ENCODE measurements at places on chromosomes 13 and 19.

- no peak for DNase-seq
Observed at GRCh38 chr19:13579388-13580060, 73.2 kb upstream of the CACNA1A start.

GRCh38 chr19:48866692-48867091 is 1.7 kb downstream of the PLEKHA4 start:
- no peak for DNase-seq

- no peak for DNase-seq
Observed at GRCh38 chr19:32558607-32559228, 22.3 kb upstream of the PDCD5 start.

DNA sequence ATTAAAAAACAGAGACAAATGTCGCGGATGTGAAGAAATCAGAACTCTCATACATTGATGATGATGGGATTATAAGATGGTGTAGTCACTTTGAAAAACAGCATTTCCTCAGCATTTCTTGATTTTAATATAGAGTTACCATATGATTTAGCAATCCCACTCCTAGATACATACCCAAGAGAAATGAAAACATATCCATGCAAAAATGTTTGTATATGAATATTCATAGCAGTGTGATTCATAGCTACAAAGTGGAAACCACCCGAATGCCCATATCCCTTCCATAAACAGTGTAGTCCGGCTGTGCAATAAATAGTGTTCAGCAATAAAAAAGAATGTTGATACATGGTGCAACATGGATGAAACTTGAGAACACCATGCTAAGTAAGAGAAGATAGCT is 44.6 kb downstream of the DPY19L3 start:
- DNase-seq: peak; percentile 42

DNA sequence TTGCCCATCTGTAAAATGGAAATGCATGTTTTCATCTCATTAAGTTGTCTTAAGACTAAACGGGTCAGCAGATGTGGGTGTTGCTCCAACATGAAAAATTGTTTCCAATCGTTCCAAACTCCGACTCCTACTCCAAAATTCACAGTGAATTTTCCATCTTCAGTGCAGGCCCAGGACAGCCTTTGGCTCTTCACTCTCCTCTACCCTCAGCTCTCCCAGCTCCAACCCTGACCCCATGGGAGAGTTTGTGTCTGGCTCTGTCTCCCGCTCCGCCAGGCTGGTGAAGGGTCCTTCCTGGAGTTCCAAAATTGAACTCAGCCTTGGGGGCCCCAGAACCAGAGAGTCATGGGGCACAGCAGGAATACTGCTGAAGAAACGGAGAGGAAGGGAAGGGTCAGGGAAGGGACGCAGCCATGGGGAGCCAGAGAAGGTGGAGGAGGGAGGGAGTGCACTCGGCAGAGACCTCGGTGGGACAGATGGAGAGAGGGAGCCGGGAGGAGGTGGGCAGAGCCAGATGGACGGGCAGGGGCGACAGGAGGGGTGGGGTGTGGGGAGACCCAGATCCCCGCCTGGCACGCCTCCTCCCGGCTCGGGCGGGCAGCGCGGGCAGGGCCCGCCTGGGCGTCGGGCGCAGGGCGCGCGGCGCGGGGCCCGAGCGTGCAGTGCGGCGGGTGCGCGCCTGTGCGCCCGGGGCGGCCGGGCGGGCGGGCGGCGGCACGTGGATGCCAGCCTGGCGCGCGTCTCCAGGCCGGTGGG is 45.6 kb downstream of the CELF5 start:
- DNase-seq: no peak

DNA sequence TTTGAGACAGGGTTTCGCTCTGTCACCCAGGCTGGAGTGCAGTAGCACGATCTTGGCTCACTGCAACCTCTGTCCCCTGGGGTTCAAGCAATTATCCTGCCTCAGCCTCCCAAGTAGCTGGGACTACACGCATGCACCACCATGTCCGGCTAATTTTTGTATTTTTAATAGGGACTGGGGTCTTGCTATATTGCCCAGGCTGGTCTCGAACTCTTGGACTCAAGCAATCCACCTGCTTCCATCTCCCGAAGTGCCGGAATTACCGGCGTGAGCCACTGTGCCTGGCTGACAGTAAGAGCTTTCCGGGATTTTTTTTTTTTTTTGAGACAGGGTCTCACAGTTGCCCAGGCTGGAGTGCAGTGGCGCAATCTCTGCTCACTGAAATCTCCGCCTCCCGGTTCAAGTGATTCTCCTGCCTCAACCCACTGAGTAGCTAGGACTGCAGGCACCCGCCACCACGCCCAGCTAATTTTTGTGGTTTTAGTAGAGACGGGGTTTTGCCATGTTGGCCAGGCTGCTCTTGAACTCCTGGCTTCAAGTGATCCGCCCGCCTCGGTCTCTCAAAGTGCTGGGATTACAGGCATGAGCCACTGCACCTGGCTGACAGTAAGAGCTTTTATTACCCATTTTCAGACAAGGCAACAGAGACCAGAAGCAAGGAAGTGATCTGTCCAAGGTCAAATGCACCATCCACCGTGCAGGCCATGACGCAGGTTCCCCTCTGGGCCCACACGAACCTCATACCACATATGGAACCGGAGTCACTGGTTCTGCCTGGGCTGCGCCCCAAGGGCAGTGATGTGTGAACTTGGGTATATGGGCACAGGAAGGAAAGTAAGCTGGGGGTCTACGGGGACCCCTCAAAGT is 21.0 kb downstream of the RFX1 start:
- DNase-seq: no peak

DNA sequence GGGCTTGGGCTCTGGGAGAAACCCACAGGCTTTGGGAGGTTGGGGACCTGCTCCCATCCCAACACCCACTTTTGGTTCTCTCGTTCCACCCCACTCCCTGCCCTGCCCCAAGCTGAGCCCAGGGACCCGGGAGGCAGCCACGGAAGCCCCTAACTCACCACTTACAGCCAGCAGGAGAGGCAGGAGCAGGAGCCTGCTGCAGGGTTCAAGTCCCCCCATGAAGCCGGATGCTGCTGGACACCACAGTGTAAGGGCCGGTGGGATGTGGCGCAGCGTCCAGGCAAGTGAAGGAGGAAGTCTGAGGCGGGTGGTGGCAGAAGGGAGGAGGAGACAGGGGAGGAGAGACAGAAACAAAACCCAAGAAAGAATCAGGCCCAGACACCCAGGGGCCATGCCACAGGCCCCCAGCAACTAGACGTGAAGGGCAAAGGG is at the start of gene TYROBP:
TYROBP (minus strand) TSS at position 286 of the 432 bp plus-strand sequence; CDS start at position 219, 67 bp downstream.
- no peak for DNase-seq

- peak; percentile 50 for DNase-seq
Observed at GRCh38 chr13:44195245-44195644, 178.4 kb upstream of the SERP2 start.

- no peak for DNase-seq
Observed at GRCh38 chr19:8238251-8238650, 29.1 kb downstream of the CERS4 start.

GRCh38 chr13:98981369-98982080 is 3.7 kb upstream of the DOCK9 start:
- no peak for DNase-seq

- peak; percentile 88 for DNase-seq
Observed at GRCh38 chr19:46704379-46705076, 12.4 kb downstream of the PRKD2 start.

GRCh38 chr19:30669329-30670010 is 297.3 kb downstream of the ZNF536 start:
- DNase-seq: peak; percentile 58
